ENCODE measurements at places on chromosomes 3 and 15. TPM values are rescaled to one million over a fixed set of nuclear protein-coding genes. Genes with fewer than 3 reads are reported as not detected.

DNA sequence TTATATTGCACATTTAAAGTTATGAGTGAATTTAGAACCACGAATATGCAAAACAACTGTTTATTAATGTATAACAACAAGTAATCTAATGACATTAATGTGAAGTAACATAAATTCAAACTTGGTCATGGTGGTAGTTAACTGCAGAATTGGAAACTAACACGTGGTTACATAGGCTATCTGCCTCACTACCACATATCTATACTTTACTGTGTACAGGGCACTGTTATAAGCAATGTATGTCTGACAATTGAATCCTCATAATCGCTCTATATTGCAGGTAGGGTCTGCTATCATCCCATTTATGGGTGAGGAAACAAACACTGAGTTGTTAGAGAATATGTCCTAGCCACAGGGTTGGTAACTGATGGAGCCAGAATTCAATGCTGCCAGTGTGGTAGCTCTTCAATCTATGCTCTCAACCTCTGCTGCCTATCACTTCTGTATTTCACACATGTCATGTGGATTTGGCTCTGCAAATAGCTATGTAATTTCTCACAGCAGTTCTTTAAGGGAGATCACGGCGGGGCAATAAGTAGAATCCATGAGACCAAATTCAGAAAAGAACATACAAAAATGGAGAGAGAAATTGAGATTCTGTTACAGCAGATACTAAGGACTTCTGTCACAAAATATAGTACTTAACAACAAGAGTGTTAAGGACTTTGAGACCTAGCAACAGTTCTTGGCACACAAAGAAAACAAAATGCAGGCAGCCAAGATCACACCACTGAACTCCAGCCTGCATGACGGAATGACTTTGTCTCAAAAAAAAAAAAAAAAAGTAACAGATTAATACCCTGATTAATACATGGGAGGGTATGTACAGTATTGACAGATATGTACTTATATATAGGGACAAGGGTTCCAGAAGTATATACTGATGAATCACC, 100.0 kb upstream of the CSPG5 start:
- DNase-seq: no peak

- no peak for DNase-seq
Observed at GRCh38 chr3:45640724-45641361, 46.3 kb downstream of the LIMD1 start.

LYZL4 gene
- total RNA-seq: not detected

GRCh38 chr3:166837535-166837934, 542.6 kb downstream of the ZBBX start:
- no peak for DNase-seq

- DNase-seq: no peak
Observed at GRCh38 chr15:78909160-78909695, 35.6 kb downstream of the CTSH start.

CD276 gene
- 137 TPM for total RNA-seq

ENTPD3 gene
- 1.1 TPM for total RNA-seq

- peak; percentile 97 for DNase-seq
Observed at GRCh38 chr3:39150803-39151631, 2.4 kb downstream of the CSRNP1 start.

SLC12A8 gene
- 0.69 TPM for total RNA-seq

DNA sequence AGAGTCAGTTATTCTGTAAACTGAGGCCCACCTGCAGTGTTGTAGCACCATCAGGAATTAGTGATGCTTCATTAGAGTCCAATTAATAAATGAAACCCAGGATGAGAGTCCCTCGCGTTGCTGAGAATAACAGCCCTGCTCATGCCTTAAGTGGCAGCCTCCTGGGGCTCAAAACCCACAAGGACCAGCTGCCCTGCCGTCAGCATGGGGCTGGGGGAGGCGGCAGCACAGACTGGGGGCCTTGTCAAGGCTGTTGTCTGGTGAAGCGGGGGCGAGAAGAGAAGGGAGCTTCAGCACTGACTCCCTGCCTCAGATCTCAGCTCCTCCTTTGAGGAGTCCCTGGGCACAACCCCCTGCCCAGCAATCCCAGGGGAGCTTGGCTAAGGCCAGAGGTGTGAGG, 21.0 kb downstream of the CCDC33 start:
- no peak for DNase-seq

TM4SF18 gene
- 5.6 TPM for total RNA-seq

DNA sequence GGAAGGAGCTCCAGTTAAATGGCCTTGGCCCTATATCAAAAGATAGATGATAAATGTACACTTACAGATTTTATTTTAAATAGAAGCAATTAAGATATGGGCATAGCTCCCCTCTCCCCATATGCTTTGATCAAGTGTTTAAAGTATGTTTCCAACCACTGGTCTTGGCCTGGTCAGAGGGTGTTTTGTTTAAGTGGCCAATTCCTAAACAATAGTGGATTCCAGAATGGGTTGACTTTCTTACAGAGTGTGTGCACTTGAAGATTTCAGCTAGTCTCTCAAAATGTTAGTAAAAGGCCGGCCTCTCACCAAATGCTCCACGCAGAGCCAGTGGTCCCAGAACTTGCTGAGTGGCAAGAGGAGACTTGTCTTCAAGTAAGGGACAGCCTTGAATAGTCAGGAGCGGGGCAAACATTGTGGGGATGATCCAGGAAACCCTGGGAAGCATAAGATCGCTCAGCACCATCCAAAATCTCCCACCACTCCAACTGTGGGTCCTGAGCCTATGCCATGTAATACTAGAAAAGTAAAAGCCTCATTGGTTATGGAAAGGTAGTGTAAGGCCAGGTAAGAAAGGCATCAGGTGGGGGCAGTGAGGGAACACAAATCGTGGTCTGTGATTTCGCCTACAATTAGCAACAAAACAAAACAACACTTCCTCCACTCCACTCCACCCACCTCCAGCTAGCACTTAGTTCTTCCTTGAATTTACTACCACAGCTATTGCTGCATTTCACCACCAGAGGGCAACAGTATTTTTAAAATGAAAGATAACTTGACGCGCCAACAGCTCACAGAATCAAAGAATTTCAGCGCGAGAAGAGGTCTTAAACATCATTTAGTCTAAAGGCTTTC, 4.8 kb downstream of the RARRES1 start:
- no peak for DNase-seq

GRCh38 chr15:80457896-80458295, 53.7 kb downstream of the ARNT2 start:
- DNase-seq: no peak

- peak; percentile 81 for DNase-seq
Observed at GRCh38 chr3:146160321-146160963, 542 bp downstream of the PLOD2 start.

ROPN1 gene
- not detected for total RNA-seq

- no peak for DNase-seq
Observed at GRCh38 chr3:121330118-121330517, 215.7 kb downstream of the POLQ start.

DNA sequence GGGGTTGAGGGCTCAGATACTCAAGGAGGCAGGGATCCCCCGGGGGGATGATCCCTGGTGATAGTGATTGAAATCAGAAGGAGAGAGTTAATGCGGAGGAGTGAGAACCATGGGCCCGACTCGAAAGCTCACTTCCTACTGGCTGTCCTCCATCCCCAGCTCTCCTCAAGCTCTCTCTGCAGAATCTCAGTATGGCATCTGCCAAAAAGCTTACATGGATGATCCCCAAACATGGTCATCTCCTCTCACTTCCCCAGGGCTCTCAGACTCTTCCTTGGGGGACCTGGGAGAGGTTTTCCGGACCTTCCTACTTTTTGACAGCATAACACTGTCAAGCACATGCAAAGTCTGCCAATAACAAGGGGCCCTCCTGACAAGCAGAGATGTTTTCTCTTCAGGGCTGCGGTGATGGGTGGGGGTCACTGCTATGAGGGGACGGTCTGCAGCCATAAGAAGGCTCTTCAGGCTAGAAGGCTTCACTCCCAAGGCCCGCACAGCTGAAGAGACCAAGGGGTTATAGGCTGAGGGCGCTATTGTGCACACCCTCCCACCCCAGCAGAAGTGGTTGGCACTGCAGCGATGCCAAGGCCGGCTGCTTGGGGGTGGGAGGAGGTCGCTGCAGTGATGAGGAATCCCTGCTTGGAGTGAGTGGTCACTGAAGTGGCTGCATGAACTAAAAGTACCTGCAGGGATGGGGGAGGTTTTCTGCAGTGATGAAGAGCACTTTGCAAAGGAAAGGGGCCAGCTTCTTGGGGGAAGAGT, 828 bp upstream of the VWA5B2 start:
- DNase-seq: no peak

DNA sequence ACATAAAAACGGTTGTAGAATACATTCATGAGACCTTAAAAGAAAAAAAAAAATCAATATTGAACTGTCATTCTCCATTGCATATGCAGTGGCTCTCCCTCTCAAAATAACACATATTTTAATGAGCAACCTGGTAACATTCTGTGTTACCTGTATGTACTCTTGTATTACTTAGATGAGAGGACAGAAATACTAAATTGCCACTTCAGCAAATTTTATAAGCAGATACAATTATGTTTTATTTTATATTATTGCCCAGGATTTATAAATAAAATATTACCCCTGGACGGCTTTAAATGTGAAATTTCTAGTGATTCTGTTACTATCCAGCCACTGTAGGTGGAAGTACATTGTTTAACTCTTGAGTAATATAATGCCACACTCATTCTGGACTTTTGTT, 463.2 kb upstream of the ROBO1 start:
- DNase-seq: no peak

DNA sequence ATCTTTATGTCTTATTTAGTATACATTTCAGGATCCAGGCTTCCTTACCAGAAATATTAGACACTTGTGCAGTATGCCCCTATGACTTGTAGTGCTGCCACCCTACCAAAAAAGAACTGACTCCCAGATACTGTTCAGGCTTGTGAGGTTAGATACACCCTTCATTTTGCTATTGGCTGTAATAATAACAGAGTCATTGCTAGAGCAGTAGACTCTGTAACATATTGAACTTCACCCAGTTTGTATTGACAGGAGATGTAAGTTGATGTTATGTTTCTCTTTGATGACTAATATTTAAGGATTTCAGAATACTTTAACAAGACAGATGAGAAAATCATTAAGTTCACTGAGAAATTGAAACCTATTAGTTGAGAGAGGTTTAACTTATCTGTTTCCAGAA, 32.9 kb downstream of the RNF111 start:
- no peak for DNase-seq

TMPRSS7 gene
- total RNA-seq: not detected

CACNA2D3 gene
- total RNA-seq: 4.0 TPM

- DNase-seq: no peak
Observed at GRCh38 chr15:94893091-94893490, 661.7 kb downstream of the MCTP2 start.

- DNase-seq: no peak
Observed at GRCh38 chr15:60757831-60758570, 279.1 kb upstream of the ICE2 start.

DNA sequence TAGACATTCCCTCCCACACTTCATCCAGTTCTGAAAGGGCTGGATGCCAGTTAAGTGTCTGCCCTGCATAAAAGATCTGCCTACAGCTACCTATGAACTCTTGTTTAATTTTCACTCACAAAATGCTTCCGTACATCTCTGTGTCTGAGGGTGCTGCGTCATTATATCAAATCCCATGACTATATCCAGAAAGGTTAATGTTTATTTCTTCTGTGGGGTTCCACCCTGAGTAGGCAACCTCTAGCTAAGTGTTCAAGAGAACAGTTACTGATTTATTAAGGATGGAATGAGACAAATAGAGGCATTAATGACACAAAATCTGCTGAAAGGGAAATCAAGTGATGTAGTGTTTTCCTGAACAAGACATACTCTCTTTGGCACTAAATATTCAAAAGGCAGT, 220.2 kb downstream of the MTHFS start:
- no peak for DNase-seq

GP9 gene
- 0.48 TPM for total RNA-seq

GOLGA8J gene
- total RNA-seq: not detected

DNA sequence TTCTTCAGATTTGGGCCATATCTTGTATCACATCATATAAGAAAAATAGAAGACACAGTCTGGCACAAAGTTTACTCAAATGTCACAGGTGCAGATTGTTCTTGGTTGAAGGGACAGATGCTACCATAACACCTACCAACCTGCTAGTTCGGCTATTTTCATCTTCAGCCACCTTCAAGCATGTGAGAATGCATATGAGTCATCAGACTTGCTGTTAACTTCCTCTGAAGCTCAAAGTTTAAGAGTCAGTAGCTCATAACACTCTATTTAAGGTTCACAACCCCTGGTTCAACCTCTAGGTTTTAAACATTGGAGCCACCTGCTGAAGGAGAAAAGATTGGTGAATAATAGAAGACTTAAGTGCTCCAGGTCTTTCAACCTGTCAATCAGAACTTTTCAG, 522.8 kb downstream of the NLGN1 start:
- no peak for DNase-seq
